ENCODE measurements at places on chromosomes 4 and X.
A peak's percentile ranks its signal among the peaks of the same experiment; 100 is the strongest.

DNA sequence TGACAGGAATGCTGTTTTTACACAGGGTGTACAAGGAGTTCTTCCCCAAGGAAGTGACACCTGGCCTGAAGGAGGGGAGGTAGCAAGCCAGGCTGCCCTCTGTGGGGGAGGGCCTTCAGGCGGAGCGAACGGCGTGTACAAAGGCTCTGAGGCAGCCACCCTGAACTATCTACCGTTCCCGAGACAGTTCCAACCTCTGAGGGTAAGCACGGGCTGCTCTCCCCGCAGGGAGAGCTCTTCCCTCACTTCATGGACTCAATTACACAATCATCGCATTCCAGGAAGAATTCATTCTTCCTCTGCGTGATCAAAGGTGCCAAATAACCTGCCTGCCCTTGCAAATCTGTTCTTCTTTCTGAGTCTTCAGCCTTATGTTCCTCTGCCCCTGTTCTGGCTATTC, 4.8 kb downstream of the ELK1 start:
- no peak for DNase-seq

- DNase-seq, result no peak
Observed at GRCh38 chr4:95898226-95898625, 58.3 kb downstream of the PDHA2 start.

DNA sequence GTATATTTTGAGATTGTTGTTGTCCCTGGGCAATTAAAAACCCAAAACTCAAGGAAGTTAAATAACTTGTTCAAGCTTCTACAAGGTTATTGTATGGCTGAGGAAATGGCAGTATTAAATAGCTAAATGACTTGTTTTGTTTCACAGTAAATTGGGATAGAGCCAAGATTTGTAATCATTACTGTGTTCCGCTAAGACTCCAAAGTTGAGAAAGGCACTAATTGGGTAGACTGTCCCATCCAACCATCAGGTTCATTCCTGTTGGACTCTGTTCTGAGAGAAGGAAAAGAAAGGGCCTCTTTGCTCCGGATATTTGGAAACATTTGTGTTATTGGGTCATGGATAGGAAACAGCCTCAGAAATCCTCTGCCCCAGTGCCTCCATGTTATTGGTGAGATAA, 82.2 kb downstream of the DCLK2 start:
- DNase-seq, result peak; percentile 82

DNA sequence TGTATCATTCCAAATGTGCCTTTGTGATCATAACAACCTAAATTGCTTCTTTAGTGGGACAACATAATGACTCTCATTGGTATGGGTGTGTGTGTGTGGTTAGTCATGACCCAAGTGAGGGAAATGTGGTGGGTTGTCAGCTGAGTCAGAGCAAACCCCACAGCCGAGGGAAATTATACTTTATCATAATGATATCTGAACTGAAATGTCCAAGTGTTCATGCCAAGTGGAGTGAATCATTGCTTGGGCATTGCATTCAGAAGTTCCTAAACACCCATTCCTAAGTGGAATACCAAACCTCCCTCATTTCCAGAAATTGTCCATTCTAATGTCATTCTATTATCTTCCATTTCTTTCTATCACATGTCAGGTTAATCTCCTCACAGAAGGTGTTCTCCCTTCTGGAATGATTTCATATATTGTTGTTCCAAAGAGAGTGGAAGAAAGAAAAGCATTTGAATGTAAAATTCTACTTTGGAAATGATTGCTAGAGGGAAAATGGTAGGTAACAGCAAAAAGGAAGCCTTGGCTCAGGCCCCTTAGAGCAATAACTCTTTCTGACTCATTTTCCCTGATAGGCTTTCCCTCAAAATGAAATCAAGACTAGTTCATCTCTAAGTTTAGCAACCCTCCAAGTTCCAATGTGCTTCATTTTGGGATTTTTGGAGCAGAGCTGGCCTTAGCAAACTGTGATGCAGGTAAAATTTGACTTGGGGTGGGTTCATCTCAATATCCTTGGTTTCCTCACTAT, 230.7 kb upstream of the KCNIP4 start:
- no peak for DNase-seq

- DNase-seq, result peak; percentile 11
Observed at GRCh38 chr4:183300070-183300469, 20.0 kb downstream of the CLDN22 start.

DNA sequence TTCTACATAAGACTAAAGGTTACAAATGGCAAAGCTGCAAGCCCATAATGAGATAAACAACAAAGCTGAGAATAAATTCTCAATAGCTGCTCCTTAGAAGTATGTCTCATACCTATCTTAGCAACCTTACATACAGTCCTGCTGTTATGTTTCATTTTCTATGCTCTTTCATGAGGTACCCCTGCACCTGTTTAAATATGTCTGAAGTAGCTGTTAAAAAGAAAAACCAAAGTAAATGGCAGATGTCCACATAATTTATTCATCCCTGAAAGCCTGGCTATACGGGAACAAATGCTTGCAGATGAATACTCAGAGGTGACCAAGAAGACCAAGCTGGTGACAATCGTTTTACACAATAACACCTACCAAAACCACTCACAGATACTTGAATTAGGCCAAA, 22.5 kb downstream of the PPA2 start:
- DNase-seq, result no peak

- DNase-seq, result no peak
Observed at GRCh38 chrX:40325161-40325560, 227.4 kb upstream of the BCOR start.

DNA sequence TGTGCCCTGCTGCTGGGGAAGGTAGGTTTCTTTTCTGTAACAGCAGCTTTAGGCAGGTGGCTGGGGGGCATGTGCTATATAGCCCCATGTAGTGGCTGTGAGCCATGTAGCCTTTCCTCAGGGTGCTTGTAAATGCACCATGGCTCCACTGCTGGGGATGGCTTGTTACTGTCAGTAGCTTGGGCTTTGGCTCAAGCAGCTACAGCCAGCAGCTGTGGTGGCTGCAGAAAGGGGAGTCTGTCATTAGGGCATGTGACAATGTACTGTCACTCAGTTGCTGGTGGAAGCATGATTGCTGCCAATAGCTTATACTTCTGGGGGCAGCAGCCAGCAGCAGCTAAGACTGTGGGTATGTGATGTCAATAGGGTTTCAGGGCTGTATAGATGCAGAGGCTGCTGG, 33.9 kb upstream of the DDIT4L start:
- no peak for DNase-seq

GRCh38 chr4:157304769-157305168, 84.2 kb downstream of the GRIA2 start:
- DNase-seq, result no peak

DNA sequence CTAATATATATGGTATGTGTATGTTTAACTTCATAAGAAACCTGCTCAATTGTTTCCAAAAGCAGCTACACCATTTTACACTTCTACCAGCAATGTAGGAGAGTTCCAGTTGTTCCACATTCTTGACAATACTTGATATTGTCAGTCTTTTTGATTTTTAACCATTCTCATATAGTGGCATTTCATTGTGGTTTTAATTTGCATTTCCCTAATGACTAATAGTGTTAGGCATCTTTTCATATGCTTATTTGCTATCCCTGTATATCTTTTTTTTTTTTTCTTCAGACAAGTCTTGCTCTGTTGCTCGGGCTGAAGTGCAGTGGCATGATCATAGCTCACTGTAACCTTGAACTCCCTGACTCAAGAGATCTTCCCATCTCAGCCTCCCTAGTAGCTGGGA, 58.2 kb upstream of the TRIM2 start:
- DNase-seq, result no peak

DNA sequence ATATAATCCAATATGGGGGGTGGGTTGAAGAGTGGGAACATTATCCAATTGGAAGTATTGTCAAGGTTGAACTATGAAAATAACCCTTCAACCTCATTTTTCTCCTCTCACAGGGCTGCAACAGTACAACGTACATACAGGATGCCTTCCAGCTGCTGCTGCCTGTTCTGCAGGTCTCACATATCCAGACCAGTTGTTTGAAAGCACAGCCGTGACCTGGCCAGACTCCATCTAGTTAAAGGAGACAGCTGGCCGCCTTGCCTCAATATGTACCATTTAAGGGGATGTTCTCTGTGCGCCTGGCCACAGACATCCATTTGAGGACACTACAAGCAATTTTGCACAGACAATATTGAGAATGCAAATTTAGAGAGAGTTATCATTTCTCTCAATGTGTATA, 75.7 kb downstream of the FAM114A1 start:
- DNase-seq, result no peak

DNA sequence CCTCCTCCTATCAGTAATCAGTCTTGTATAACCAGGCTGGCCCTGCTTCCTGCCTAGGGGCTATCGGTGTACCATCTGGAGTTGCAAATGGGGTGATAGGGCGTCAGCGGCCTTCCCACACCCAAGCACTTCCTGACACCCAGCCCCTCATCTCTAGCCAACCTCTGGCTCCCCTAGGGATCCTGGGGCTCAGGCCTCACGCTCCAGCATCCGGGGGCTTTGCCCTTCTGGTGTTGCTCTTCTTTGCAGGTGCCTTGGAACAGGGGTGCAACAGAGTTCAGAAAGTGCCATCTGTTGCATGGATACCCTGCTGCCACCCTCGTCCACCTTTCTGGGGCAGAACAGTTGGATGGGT, 4.1 kb downstream of the IL9R start:
- no peak for DNase-seq

- no peak for DNase-seq
Observed at GRCh38 chr4:1753697-1754311, 32.5 kb downstream of the TACC3 start.

GRCh38 chr4:85836588-85837438, 361.9 kb downstream of the ARHGAP24 start:
- DNase-seq, result no peak

DNA sequence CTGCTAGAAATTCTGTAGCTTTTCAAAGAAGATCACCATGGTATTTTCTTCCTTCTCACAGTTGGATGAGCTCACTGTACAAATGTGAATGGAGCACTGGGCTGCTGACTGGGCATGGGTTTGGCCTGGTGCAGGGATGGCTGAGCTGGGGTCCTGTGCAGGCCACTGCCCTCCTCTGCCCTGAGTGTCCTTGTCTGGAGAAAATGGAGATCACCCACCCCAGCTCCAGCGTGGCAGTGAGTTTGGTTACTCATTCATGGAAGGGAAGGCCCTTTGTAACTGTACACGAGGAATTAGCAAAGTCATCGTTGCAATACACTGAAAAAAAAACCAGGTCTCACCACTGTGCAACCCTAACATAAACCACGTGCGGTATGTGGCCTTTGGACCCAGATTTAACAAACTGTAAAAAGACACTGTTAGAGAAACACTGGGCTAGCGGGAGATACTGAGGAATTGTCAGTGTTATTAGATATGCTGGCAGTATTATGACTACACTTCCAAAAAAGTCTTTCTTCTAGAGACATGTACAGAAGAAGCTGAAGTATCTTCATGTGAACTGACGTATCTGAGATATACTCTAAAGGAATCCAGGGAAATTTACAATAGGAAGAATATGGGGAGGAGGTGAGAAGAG, 16.1 kb upstream of the TBC1D14 start:
- no peak for DNase-seq

GRCh38 chr4:165328708-165329107, 1.2 kb downstream of the MSMO1 start:
- no peak for DNase-seq

Measured in kidney capillary endothelial cell (primary cell).